Endothelial cell (in vitro differentiated cells): ENCODE measurements at places on chromosomes 16 and 17. TPM values are rescaled to one million over a fixed set of nuclear protein-coding genes. Genes with fewer than 3 reads are reported as not detected.
A peak's percentile ranks its signal among the peaks of the same experiment; 100 is the strongest.

The NPIPA3 gene
- total RNA-seq = 2.4 TPM

The TAT gene
- not detected for total RNA-seq

The KRTAP1-5 gene
- not detected for total RNA-seq

The G6PC3 gene
- 113 TPM for total RNA-seq

DNA sequence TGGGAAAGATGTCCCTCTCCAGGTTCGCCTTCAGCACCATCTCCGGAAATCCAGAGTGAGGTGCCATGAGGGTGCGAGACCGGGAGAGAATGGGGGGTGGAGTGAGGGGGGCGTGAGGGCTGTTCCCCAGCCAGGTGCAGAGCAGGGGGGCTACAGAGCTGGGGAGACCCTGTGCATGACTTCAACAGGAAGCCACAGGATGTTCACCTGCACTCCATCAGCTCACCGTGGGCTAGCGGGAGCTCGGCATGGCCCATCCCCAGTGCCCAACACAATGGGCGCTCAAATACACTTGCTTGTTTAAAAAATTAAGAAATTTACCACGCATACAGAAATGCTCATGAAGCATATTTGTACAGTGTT, 27.7 kb downstream of the TMEM235 start:
- H3K27me3 ChIP-seq = peaks cover 20% of the 10 kb centered on the region
- H3K4me3 ChIP-seq = no peak overlapping the region
- no peak overlapping the region for H3K27ac ChIP-seq
- no peaks in the 10 kb centered on the region for H3K36me3 ChIP-seq

DNA sequence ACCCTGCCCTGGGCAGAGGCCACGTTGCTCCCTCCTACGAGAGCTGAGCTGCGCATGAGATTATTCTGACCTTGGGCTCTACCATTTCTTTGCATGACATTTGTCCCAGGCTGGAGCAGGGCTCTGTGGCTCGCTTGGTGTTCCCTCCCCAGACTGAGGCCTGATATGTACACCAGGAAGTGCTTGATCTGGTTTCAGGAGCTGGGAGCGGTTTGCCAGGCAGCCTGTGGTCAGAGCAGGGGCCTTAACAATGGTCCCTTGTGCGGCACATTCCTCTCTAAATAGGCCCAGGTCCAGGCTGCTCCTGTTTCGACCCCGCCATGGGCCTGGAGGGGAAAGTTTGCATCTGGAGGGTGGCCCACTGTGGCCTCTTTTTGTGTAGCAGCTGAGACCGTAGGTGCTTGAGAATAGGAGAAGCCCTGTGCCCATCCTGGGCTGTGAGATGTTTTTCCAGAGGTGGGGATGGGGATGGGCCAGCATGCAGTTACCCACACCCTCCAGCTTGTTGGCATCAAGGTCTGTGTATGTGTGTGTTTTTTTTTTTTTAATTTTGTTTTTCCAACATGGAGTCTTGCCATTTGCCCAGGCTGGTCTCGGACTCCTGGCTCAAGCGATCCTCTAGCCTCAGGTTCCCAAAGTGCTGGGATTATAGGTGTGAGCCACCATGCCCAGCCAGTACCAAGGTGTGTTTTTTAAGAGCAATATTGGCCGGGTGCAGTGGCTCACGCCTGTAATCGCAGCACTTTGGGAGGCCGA, 253.9 kb downstream of the SEC14L1 start:
- DNase-seq = no peak
- peaks cover 68% of the 10 kb centered on the region for H3K4me1 ChIP-seq
- peak overlapping the region; percentile 48 for H3K27ac ChIP-seq

DNA sequence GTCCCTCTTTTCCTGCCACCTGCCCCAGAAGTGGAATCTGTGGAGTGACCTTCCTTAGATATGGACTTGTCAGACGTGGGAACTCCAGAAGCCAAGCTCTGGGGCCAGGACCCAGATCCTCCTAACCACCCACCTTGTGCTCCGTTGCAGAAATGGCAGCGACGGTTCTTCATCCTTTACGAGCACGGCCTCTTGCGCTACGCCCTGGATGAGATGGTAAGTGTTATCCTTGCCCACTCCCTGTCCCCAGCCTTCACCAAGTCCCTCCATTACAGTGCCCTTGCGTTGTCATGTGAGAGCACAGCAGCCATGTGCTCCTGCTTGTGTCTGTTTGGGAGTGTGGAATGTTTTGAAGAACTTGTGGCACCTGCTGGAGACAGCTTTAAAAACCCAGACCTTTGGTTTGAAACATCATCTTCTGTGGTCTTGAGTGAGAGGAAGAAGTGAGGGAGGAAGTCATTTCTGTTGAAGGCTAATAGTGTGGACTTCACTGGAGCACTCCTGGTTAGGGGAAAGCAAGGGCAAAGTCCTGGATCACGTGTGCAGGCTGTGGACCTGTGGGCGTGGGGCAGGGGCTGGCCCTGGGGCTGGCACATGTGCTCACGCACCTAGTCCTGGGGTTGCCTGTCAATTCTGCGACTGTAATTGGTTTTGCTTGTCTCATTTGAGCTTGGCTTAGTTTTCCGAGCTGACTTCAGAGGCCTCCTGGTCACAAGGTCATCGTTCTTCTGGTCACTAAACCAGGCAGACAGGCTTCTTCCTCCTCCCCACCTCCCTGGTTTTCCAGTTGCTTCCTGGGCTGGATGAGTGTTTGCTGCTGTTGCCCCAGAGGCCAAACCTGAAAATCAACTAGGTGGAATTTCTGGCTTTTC, 35.8 kb downstream of the MPRIP start:
- peaks cover 30% of the 10 kb centered on the region for H3K4me1 ChIP-seq
- DNase-seq = no peak
- H3K36me3 ChIP-seq = peaks cover 30% of the 10 kb centered on the region
- peaks cover 3% of the 10 kb centered on the region for H3K27me3 ChIP-seq
- H3K4me3 ChIP-seq = no peak overlapping the region
- H3K27ac ChIP-seq = no peak overlapping the region

DNA sequence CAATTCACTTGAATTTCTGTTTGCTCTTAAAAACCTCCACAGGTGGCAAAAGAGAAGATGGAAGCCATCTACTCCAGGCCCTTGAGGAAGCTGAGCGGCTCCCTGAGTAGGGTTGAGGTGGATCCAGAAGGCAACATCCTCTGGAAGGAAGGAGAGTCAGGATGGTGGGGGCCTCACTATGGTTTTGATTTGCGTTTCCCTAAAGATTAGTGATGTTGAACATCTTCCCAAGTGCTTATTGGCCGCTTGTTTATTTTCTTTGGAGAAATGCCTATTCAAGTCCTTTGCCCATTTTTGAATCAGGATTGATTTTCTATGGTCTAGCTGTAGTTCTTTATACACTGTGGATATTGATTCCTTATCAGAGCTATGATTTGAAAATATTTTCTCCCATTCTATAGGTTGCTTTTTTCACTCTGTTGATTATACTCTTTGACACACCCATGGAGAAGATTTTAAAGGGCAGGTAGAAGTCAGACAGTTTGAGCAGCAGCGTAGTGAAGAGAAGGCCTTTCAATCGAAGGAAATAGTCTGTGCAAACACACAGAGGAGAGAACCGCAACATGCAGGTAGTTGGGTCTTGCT, 58.6 kb downstream of the WSB1 start:
- H3K4me1 ChIP-seq = peaks cover 24% of the 10 kb centered on the region
- H3K27me3 ChIP-seq = peaks cover 10% of the 10 kb centered on the region
- H3K36me3 ChIP-seq = peaks cover 4% of the 10 kb centered on the region
- H3K27ac ChIP-seq = peak overlapping the region; percentile 94
- peak overlapping the region; percentile 56 for H3K4me3 ChIP-seq

DNA sequence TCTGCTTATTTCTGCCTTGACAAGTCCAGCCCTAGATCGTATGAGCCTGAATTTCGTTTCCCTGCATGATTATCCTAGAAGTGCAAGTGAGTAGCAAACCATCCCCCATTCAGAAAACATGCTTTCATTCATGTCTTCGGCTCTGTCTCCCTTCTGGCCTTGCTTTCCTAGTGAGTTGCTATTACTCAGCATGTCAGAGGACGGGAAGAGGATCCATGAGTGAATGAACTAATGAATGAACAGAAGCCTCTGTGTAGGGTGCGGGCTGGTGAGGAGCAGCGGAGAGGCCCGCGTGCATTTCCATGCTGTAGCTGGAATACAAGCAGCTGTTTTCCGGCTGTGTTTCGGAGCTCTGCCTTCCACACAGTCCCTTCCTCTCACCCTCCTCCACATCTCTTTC, 155.7 kb upstream of the NOL11 start:
- no peak for DNase-seq
- H3K36me3 ChIP-seq = peaks cover 2% of the 10 kb centered on the region
- H3K27ac ChIP-seq = no peak overlapping the region
- H3K4me3 ChIP-seq = no peak overlapping the region
- H3K4me1 ChIP-seq = peaks cover 10% of the 10 kb centered on the region

- peaks cover 3% of the 10 kb centered on the region for H3K27me3 ChIP-seq
- peaks cover 3% of the 10 kb centered on the region for H3K4me1 ChIP-seq
- DNase-seq = no peak
- no peak overlapping the region for H3K4me3 ChIP-seq
- peaks cover 9% of the 10 kb centered on the region for H3K36me3 ChIP-seq
Observed at GRCh38 chr17:27631897-27632725, 1.1 kb downstream of the LGALS9 start.

- no peaks in the 10 kb centered on the region for H3K36me3 ChIP-seq
- no peak for DNase-seq
- H3K4me1 ChIP-seq = no peaks in the 10 kb centered on the region
- H3K4me3 ChIP-seq = no peak overlapping the region
- no peaks in the 10 kb centered on the region for H3K27me3 ChIP-seq
- H3K27ac ChIP-seq = no peak overlapping the region
Observed at GRCh38 chr17:78940708-78941107, 15.5 kb upstream of the TIMP2 start.

DNA sequence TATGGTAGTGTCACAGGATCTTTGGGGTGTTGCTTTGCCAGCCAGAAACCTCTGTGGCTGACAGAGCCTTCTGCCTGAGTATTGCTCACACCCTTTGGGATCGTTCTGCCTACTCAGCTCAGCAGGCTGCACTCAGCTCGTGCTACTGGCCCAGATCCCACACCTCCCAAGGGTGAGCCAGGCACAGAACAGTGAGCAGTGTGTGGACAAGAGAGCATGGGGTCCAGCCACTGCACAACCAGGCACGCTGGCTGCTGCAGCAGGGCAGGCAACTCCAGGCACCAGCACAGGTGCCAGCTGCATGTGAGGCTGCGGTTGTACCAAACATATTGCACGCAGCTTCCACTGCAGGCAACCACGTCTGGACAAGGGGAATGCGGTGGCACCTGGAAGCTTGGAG, 84.9 kb downstream of the CYB561 start:
- peaks cover 1% of the 10 kb centered on the region for H3K27me3 ChIP-seq
- peaks cover 12% of the 10 kb centered on the region for H3K4me1 ChIP-seq
- no peak overlapping the region for H3K27ac ChIP-seq
- no peak for DNase-seq
- H3K4me3 ChIP-seq = no peak overlapping the region

DNA sequence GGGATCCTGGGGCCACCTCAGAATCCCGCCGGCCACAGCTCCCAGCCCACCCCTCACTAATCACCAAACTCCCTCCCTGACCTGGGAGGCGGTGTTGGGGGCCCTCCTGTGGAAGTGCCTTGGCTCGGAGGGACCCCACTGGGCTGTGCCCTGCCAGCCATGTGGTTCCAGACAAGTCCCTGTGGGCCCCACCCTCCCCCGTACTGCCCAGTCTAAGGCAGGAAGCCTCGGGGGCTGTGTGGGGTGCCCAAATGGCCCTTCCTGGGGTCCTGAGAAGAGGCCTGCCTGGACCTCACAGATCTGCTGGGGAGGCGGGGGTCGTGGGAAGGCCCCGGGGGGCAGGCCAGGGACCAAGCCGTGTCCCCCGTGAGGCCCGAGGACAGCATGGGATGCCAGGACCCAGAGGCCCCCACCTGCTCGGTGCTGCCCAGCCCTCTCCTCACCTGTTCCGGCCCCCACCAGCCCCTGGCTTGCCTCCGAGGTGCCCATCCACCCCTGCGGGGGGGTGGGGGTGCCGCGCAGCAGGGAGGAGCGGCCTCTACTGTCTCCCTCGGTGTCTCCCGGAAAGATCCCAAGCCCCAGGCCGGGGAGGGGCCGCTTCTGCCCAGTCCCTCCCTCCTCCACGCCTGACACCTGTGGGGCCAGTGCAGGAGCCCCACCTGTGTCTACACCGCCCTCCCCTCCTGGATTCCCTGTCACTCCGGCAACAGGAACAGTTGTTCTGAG, 9.3 kb upstream of the KREMEN2 start:
- peaks cover 7% of the 10 kb centered on the region for H3K27me3 ChIP-seq
- peaks cover 8% of the 10 kb centered on the region for H3K4me1 ChIP-seq
- no peak for DNase-seq
- H3K27ac ChIP-seq = no peak overlapping the region
- H3K4me3 ChIP-seq = no peak overlapping the region
- no peaks in the 10 kb centered on the region for H3K36me3 ChIP-seq

- H3K4me1 ChIP-seq = peaks cover 7% of the 10 kb centered on the region
- no peak overlapping the region for H3K27ac ChIP-seq
- peak overlapping the region; percentile 51 for H3K4me3 ChIP-seq
- H3K36me3 ChIP-seq = peaks cover 50% of the 10 kb centered on the region
Observed at GRCh38 chr16:1667271-1667670, 10.8 kb upstream of the JPT2 start.

DNA sequence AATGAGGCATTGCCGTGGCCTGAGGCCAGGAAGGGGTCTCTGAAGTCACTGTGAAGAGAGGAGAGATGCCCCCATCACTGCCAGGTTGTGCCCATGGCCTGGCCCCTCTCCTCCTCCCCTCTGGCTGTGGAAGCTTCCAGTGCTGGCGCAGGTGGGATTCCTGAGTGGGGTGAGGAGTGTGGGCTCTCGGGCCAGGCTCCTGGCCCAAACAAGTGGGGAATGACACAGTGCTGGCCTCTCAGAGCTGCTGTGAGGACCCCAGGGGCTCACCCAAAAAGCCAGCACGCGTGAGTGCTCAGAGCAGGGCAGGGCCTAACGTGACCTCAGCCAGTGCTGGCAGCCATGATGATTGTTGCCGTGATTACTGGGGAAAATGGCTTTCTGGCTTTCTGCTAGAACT, 53.5 kb upstream of the MTSS2 start:
- DNase-seq = no peak
- H3K27me3 ChIP-seq = peaks cover 13% of the 10 kb centered on the region
- H3K36me3 ChIP-seq = peaks cover 20% of the 10 kb centered on the region
- H3K4me3 ChIP-seq = no peak overlapping the region
- H3K4me1 ChIP-seq = peaks cover 38% of the 10 kb centered on the region
- no peak overlapping the region for H3K27ac ChIP-seq

- no peak overlapping the region for H3K4me3 ChIP-seq
- H3K36me3 ChIP-seq = peaks cover 8% of the 10 kb centered on the region
- peaks cover 8% of the 10 kb centered on the region for H3K4me1 ChIP-seq
- DNase-seq = no peak
- H3K27me3 ChIP-seq = peaks cover 20% of the 10 kb centered on the region
Observed at GRCh38 chr17:74249590-74250270, 24.3 kb upstream of the DNAI2 start.
